ENCODE measurements at places on chromosomes 3 and 15.

- DNase-seq, result no peak
These were observed 3.9 kb upstream of the TMC3 start for GRCh38 chr15:81377871-81378270.

DNA sequence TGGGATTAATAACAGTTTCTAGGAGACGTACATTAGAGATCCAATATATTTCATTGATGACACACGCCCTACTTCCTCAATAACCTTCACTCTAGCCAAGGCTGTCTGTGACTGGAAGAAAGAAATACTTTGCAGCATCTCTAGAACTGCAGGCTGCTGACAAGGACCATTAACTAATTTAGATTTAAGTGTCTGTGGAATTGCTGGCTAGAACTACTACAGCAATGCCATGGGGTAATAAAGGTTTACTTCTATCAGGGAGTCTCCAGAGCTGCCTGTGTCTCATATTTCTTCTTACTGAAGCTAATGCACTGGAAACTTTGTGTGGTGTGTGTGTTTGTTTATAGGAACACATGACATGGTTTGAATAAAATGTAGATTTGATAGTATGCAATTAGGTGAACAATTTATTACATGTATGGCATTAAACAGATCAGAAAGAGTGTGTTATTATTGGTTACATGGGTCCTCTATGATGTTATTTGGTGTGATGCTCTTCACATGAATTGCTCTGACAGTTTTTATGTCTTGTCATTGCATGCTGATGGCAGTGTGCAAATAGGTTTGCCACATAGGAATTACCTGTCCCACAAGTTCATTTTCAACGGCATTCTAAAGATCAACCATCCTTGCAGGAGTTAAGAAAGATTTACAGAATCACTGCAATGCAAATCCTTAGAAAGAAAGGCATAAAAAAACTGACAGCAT is 916.2 kb upstream of the CADM2 start:
- no peak for DNase-seq

- DNase-seq, result no peak
These were observed 5.4 kb downstream of the CCDC54 start for GRCh38 chr3:107382631-107383030.

DNA sequence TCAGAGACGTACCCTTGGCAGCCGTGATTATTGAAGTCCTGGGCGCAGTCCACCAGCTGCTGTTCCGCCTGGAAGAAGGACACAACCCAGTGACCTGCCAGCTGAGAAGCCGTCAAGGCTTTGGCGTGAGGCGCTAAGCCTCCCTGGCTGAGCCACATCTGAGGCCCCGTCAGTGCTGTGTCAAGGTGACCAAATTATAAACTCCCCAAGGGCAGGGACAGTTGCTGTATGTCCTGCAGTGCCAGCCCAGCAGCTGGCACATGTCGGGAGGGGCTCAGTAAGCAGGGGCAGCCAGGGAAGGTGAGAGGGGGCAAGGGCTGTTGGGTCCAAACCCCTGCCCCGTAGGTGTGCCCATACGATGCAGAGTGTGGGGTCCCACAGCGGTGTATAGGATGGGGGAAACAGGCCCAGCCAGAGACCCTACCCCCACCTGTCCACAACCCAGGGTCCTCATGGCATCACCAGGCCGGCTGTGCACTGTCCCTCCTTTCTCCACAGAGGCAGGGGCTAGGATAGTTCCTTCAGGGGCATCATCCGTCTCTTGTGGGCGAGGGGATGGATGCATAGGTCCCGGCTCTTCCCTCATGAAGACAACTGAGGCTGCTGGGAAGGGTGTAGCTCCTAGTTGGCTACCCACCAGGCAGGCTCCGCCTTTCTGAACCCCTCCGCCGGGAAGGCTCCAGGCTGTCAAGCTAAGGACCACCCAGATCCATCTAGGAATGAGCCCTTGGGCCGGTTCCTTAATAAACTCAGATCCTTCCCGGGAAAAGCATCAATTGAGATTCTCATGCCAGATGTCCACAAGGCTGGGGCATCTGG is 13.2 kb downstream of the CTSH start:
- no peak for DNase-seq

GRCh38 chr3:108486941-108487340 is 23.5 kb downstream of the MYH15 start:
- DNase-seq, result peak; percentile 5

GRCh38 chr15:93954985-93955571 is 276.3 kb upstream of the MCTP2 start:
- DNase-seq, result peak; percentile 54

GRCh38 chr15:49734831-49735508 is 114.1 kb downstream of the DTWD1 start:
- DNase-seq, result no peak

- DNase-seq, result no peak
These were observed 14.2 kb upstream of the RFT1 start for GRCh38 chr3:53144446-53144845.

DNA sequence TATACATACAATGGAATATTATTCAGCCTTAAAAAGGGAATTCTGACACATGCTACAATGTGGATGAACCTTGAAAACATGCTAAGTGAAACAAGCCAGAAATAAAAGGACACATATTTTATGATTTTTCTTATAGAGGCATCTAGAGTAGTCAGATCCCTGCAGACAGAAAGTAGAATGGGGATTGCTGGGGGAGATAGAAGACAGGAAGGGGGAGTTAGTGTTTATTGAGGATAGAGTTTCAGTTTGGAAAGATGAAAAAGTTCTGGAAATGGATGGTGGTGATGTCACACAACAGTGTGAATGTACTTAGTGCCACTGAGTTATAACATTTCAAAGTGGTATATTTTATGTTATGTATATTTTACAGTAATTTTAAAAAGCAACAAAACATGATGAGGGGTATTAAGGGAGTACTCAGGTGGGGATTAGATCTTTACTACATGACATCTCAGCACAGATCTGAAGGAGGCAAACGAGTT is 4.7 kb downstream of the ITPR1 start:
- no peak for DNase-seq

- DNase-seq, result peak; percentile 20
These were observed 86.9 kb downstream of the IL5RA start for GRCh38 chr3:3023111-3023745.
